ENCODE measurements at places on chromosomes 3 and 15. TPM values are rescaled to one million over a fixed set of nuclear protein-coding genes. Genes with fewer than 3 reads are reported as not detected.

Gene PIERCE2
- 1.4 TPM for total RNA-seq

Gene VPS18
- total RNA-seq, result 32.7 TPM

Gene CSTA
- total RNA-seq, result not detected

Gene LRRC15
- 0.37 TPM for total RNA-seq

Gene FETUB
- total RNA-seq, result not detected

Gene EPB42
- total RNA-seq, result not detected

All from H1 (cell line).